ENCODE measurements at places on chromosomes 4 and X.

GRCh38 chrX:10819973-10820372 is 199.6 kb upstream of the MID1 start:
- no peak for DNase-seq

GRCh38 chr4:169268951-169269760 is 1.6 kb downstream of the SH3RF1 start:
- DNase-seq, result no peak

DNA sequence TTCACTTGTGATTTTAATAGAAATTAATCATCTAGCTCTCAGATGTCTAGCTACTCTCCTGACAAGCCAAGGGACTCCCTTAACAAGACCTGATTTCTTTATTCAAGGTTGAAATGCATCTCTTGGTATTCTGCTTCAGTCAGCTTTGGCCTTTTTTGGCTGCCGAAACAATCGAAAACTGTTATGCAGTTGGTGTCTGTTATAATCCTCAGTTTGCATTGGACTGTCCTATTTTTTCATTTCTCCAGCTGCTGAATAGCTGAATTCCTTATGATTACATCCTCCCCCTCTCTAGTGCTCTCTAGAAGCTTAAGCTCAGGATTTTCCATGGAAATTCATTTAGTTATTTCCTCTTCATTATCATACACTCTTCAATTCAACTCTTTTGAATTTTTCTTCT is 177.2 kb downstream of the TRIML1 start:
- DNase-seq, result no peak

- DNase-seq, result no peak
Observed at GRCh38 chr4:1765409-1766072, 27.6 kb upstream of the FGFR3 start.

DNA sequence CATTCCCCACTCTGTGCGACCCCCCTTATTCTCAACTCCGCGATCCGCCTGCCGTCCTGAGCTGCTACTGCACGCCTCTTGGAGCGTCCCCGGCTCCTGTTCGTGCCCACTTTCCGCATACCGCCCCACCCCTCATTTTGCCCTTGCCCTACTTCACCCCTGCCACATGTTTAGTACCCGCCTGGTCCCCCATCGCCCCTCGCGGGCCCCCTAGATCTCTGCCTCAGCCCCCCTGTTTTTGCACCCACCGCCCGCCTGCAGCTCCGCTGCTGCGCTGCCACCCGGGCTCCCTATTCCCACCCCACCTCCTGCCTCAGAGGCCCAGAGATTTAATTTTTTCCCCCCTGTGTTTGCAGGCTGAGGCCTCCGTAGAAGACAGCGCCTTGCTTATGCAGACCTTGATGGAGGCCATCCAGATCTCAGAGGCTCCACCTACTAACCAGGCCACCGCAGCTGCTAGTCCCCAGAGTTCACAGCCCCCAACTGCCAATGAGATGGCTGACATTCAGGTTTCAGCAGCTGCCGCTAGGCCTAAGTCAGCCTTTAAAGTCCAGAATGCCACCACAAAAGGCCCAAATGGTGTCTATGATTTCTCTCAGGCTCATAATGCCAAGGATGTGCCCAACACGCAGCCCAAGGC is 1.4 kb downstream of the MAGED1 start:
- DNase-seq, result peak; percentile 23

GRCh38 chrX:104310090-104310489 is 55.4 kb upstream of the ESX1 start:
- no peak for DNase-seq

- DNase-seq, result peak; percentile 75
Observed at GRCh38 chr4:47032405-47033106, 1.2 kb downstream of the GABRB1 start.

GRCh38 chr4:85431156-85431555 is 43.8 kb upstream of the ARHGAP24 start:
- no peak for DNase-seq

DNA sequence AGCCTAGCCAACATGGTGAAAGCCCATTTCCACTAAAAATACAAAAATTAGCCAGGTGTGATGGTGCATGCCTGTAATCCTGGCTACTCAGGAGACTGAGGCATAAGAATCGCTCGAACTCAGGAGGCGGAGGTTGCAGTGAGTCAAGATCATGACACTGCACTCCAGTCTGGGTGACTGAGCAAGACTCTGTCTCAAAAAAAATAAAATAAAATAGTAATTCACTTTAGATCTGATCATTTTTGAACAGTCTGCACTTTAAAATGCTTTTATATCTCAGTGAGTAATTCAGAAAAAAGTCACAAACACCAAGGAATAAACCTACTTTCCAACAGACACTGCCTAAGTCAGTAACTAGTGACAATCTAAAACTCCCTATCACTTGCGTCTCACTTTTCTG is 25.6 kb upstream of the CORIN start:
- DNase-seq, result no peak

- DNase-seq, result no peak
Observed at GRCh38 chrX:110404376-110404775, 45.7 kb downstream of the RTL9 start.

GRCh38 chr4:48778431-48779094 is 1.5 kb downstream of the FRYL start:
- no peak for DNase-seq

- DNase-seq, result no peak
Observed at GRCh38 chr4:10302096-10302495, 155.1 kb downstream of the ZNF518B start.

DNA sequence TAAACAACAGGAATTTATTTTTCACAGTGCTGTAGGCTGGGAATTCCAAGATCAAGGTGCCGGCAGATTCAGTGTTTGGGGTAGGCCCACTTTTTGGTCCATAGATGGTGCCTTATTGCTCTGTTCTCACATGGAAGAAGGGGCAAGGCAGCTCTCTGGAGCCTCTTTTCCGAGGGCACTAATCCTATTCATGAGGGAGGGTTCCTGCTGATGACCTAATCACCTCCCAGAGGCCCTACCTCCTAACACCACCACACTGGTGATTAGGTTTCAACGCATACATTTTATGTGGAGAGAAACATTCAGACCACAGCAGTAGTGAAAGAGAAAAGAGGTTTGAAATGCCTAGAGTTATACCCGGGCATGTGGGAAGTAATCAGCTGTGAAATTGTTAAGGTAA is 1.4 kb upstream of the POLA1 start:
- no peak for DNase-seq

Data from iPS-NIHi11 (cell line).